Liver (tissue), 10 donors: ENCODE measurements at places on chromosomes 7 and 10. TPM values are rescaled to one million over a fixed set of nuclear protein-coding genes. Genes with fewer than 3 reads are reported as not detected.

DNA sequence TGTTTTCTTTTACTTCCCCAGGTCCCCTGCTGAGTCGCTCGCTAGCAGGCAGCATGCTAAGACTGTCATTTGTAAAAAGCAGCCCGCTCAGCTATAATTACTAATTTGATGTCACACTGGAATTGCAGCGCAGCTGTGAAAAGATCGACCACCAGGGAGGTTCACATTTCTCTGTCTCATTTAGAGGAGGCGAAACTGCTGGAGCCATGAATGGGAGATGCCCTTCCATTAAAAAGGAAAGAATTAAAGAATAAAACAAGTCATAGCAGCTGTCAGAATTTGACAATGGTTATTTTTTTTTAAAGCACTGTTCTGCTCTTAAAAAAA is 153.5 kb downstream of the PIP4K2A start:
- no peak overlapping the region for H3K27ac ChIP-seq
- H3K4me3 ChIP-seq: no peak overlapping the region
- no peaks in the 10 kb centered on the region for H3K4me1 ChIP-seq
- no peaks in the 10 kb centered on the region for H3K27me3 ChIP-seq
- no peak for DNase-seq

The GPC2 gene
- total RNA-seq: 0.79 TPM

DNA sequence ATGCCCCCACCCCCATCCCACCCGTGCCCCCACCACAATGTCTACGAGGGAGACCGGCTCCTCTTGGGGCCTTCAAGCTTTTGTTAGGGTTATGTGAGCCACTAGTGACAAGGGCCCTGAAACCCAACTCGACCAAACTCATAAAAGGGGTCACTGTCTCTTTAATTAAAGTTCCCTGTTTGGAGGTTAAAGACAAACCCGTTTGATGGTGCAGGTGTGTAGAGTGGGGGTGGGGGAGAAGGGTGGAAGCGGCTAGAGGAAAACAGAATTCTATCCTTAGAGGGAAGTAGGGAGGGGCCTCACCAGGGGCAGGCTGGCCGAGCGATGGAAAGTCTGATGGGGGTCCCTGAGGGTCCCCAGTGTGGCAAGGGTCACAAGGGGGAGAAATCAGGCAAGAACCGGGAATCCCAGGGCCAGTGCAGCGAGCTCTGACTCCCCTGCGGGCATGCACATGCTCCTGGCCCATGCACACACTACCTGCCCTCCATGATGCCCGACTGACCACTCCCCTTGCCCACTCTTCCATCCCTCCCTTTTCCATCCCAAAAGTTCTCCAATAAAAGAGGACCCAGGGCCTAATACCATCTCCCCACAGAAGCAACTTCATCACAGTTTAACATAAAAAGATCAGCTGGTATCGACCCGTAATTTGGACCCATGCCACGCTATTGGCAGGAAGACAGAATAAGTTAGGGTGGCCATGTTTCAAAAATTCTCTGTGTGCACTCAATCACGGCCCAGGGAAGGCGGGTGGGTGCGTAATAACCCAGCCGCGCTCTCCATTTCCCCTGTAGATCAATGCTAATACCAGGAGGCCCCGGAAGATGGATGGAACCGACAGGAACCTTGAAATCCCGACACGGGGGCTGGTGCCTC is 35.9 kb upstream of the SLF2 start:
- H3K4me1 ChIP-seq: peaks cover 20% of the 10 kb centered on the region
- H3K27me3 ChIP-seq: no peaks in the 10 kb centered on the region
- H3K27ac ChIP-seq: no peak overlapping the region
- H3K4me3 ChIP-seq: no peak overlapping the region
- no peak for DNase-seq

DNA sequence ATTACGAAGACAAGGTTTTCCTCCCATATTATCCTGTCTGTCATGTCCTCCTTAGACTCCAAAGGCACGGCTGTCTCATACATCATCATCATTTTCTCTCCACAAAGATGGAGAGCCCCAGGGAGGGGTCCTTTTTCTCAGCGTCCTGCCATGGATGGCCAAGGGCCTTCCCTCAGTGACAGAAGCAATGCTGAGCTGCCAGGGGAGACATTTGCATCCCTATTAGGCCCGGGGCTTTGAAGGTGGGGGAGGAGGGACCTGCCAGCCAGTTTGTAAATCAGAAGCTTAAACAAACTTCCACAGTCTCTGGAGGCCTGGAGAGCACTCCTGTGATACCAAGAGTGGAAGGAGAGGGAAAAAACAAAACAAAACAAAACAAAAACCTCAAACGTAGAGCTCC is 112.4 kb upstream of the ADO start:
- DNase-seq: no peak
- no peaks in the 10 kb centered on the region for H3K27me3 ChIP-seq
- H3K4me3 ChIP-seq: no peak overlapping the region
- H3K4me1 ChIP-seq: no peaks in the 10 kb centered on the region
- H3K27ac ChIP-seq: no peak overlapping the region
- no peaks in the 10 kb centered on the region for H3K36me3 ChIP-seq

DNA sequence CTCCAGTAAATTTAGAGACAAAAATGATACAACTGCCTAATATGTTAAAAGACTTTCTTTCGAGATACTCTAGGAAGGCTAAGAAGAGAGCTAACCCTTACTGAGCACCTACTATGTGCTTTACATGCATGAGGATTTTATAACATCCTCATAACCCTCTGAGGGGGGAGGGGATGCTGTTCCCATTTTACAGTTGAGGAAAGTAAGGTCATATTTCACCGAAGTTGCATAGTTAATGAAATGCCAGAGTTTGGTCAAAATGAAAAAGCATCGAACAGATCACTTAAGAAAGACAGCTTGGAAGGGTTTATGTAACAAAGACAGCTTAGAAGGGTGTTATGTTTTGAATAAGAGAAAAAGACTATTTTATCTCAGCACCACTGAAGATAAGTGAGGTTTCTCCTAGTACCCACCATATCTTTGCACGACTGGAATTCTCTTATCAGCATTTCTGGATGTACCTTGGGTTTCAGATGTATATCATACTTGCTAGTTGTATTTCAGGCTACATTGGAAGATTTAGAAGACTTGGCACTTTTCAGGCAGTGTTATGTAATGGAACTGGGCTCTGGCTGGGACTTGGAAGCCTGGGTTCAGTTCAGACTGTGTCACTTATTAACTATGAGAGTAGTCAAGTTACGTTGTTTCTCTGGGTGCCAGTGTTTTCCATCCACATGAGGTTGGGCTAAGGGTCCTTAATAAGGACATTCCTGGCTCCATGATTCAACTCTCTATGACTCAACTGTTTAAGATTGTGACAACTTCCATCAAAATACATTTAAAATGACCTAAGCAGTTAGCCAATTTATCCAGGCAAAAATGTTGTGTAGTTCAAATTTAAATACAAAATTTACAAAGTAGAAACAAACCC is 6.0 kb downstream of the RHOBTB1 start:
- no peak overlapping the region for H3K27ac ChIP-seq
- no peaks in the 10 kb centered on the region for H3K27me3 ChIP-seq
- no peak for DNase-seq
- no peak overlapping the region for H3K4me3 ChIP-seq
- H3K4me1 ChIP-seq: peaks cover 15% of the 10 kb centered on the region

DNA sequence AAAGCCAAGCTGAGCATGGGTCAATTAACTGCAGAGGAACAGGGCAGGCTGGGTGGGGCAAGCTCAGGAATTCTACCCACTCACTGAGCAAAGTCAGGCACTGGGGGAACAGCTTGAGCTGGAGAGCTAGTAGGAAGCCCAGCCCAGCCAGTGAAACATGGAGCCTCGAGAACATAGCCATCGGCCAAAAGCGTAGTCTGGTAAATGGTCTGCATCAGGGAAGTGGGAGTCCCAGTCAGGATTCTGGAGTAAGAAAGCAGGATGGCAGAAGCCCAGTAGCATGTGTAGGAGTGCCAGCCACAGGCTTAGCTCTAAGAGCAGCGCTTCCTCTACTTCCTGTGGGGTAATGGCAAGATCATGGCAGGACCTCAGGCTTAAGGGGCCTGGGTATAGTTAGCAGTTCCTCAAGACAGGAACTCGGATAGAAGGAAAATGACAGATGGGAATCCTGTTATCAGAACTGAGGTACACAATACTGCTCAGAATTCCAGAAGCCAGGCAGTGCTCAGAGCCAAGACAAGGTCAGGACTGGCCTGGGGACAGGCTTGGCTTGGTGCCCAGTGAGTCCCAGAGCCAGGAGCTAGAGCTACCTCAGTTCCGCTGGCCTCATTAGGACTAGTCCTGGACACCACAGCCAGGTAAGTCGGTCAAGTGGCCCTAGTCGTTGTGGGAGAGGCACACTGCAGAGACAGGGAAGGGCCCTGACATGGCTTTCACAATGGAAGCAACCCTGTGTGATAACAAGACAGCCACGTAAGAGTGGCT is 65.4 kb upstream of the MXI1 start:
- H3K27me3 ChIP-seq: no peaks in the 10 kb centered on the region
- H3K4me3 ChIP-seq: no peak overlapping the region
- peaks cover 5% of the 10 kb centered on the region for H3K4me1 ChIP-seq
- peak; percentile 40 for DNase-seq
- H3K27ac ChIP-seq: peak overlapping the region; percentile 0
- H3K36me3 ChIP-seq: no peaks in the 10 kb centered on the region

DNA sequence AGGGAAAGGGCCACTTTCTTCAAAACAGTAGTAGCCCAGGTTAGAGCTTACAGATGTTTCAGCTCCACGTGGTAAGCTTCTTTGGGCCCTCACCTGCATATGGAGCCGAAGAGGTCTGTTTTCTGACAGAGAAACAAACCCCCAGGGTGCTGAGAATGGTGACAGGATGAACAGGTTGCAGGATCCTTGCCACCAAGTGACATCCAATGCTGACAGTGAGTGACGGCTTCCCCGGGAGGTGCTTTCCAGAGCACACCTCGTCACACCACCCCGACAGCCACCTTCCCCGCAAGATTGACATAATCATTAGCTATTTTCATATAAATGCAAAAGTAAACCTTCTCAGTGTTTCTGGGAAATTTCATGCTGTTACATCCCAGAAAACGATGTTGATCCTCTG is 109.3 kb upstream of the BTBD16 start:
- peaks cover 28% of the 10 kb centered on the region for H3K4me1 ChIP-seq
- H3K4me3 ChIP-seq: no peak overlapping the region
- no peaks in the 10 kb centered on the region for H3K36me3 ChIP-seq
- no peak for DNase-seq

The GJD4 gene
- not detected for total RNA-seq

- no peaks in the 10 kb centered on the region for H3K4me1 ChIP-seq
- DNase-seq: no peak
- H3K27me3 ChIP-seq: no peaks in the 10 kb centered on the region
- no peak overlapping the region for H3K27ac ChIP-seq
- H3K4me3 ChIP-seq: no peak overlapping the region
Measured at GRCh38 chr7:153188630-153189029, 429.1 kb downstream of the ACTR3B start.

DNA sequence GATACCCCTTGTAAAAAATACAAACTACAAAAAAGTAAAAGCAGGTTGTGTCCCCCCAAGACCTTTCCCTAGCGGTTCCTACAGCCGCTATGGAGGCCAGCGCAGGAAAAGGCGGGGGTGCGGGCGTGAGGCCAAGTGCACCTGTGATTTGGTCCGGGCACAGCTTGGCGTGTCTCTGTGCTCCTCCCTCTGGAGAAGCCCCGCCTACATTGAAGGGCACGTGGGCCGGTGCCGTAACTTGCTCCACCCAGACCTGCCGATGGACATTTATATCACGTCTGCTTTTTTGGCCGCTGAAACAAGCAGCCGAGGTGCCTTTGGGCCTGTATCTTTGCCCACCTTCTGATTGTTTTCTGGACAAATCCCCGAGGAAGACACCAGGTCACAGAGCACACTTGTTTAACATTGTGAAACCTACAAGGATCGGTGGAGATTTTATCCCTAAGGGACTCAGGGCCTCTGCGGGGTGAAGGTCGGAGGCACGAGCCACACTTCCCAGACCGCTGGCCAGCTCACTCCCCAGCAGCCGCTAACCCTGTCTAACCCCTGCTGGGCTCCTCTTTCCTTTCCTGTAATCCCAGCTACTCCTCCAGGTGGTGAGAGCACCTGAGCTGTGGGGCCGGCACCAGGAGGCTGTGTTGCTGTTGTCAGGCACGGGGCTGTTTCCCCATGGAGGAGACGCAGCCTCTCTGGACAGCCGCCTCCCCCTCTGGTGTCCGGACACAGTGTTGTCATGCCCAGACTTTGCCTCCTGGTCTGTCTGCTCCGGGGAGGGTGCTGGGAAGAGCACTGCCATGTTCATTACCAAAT is 18.8 kb upstream of the INPP5A start:
- peak overlapping the region; percentile 51 for H3K27ac ChIP-seq
- peaks cover 11% of the 10 kb centered on the region for H3K4me1 ChIP-seq
- no peaks in the 10 kb centered on the region for H3K36me3 ChIP-seq
- no peak for DNase-seq
- no peaks in the 10 kb centered on the region for H3K27me3 ChIP-seq
- H3K4me3 ChIP-seq: peak overlapping the region; percentile 19

The GOLGA7B gene
- 0.05 TPM for total RNA-seq

- H3K4me3 ChIP-seq: no peak overlapping the region
- peak overlapping the region; percentile 64 for H3K27ac ChIP-seq
- H3K27me3 ChIP-seq: no peaks in the 10 kb centered on the region
- no peak for DNase-seq
- peaks cover 30% of the 10 kb centered on the region for H3K36me3 ChIP-seq
- no peaks in the 10 kb centered on the region for H3K4me1 ChIP-seq
Measured at GRCh38 chr7:47327346-47327697, 254.6 kb downstream of the TNS3 start.

The SKIDA1 gene
- total RNA-seq: 2.3 TPM

DNA sequence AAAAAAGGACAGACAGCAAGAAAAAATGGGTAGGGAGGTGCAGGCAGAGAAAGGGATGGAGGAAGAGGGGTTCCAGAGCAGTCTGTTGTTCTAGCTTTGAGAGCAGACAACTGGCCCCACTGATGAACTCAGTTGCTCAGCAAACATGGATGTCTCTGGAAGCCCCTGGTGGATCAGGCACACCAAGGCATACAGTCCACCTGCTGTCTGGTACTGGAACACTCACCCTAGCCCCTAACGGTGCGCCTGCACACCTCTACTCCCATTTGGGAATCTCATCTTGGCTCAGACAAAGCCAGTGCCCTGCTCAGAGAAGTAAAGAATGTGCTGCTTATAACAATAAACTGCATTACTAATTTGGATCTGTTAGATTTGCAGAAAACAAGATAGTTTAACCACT is 7.7 kb downstream of the MACROH2A2 start:
- H3K4me3 ChIP-seq: no peak overlapping the region
- no peaks in the 10 kb centered on the region for H3K4me1 ChIP-seq
- H3K27me3 ChIP-seq: no peaks in the 10 kb centered on the region
- H3K36me3 ChIP-seq: no peaks in the 10 kb centered on the region
- no peak overlapping the region for H3K27ac ChIP-seq
- DNase-seq: no peak

DNA sequence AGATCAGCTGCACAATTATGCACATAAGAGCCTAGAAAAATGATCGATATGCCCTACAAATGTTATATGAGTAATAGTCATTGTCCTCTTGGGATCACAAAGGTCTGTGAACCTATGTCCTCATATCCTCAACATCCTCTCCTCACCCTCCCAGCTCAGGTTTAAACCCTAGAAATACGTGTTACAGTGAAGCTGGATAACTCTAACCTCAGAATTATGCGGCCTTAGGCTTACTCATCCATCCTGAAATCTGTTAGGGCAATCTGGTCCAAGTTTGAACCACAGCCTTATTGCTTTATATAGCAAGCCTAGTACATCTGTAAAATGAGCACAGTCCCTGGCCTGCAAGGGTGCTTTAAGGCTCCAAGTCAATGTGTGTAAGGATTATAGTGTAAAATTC is 84.2 kb upstream of the FRMD4A start:
- H3K27ac ChIP-seq: no peak overlapping the region
- H3K4me3 ChIP-seq: no peak overlapping the region
- no peaks in the 10 kb centered on the region for H3K4me1 ChIP-seq
- H3K36me3 ChIP-seq: no peaks in the 10 kb centered on the region
- no peaks in the 10 kb centered on the region for H3K27me3 ChIP-seq

The LGI1 gene
- not detected for total RNA-seq

The GATA3 gene
- 0.08 TPM for total RNA-seq

GRCh38 chr10:133278577-133279265 is 2.1 kb upstream of the ADAM8 start:
- no peak overlapping the region for H3K4me3 ChIP-seq
- peaks cover 11% of the 10 kb centered on the region for H3K36me3 ChIP-seq
- peaks cover 23% of the 10 kb centered on the region for H3K4me1 ChIP-seq
